ENCODE measurements at places on chromosomes 2 and 18.

DNA sequence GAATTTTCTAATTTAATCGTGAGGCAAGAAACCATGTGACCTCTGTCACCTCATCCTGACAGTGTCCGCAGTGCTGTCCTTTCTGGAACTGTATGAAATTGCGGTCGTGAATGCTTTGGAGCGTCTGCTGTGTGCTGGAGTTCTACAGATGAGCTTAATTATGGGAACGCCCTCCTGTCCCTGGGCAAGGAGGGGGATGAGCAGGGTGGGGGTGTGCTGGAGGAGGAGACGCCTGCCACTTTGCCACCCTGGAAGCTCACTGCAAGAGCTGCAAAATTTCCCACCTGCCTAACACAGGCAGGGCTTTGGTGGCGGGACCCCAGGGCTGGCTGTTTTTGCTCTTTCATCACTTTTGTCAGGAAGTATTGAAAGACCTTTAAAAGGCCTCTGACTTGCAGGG is 6.5 kb downstream of the LPIN1 start:
- H3K27me3 ChIP-seq: no peaks in the 10 kb centered on the region
- H3K4me1 ChIP-seq: peaks cover 18% of the 10 kb centered on the region
- peak overlapping the region; percentile 79 for H3K27ac ChIP-seq
- no peak for DNase-seq
- H3K4me3 ChIP-seq: no peak overlapping the region

DNA sequence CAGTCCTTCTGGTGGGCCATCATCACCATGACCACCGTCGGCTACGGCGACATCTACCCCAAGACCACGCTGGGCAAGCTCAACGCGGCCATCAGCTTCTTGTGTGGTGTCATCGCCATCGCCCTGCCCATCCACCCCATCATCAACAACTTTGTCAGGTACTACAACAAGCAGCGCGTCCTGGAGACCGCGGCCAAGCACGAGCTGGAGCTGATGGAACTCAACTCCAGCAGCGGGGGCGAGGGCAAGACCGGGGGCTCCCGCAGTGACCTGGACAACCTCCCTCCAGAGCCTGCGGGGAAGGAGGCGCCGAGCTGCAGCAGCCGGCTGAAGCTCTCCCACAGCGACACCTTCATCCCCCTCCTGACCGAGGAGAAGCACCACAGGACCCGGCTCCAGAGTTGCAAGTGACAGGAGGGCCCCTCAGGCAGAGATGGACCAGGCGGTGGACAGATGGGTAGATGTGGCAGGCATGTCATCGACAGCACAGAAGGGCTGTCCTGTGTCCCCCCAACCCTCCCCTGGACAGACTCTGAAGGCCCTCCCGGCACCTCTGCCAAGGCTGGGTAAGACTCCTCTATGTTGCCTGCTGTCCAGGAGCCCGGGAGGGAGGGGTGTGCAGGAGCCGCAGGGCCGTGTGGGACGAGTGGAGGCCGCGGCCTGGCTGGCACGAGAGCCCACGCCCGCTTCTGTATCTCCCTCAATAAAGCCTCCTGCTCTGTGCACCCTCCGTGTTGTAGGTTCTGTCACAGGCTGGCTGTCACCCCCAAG is 2.0 kb downstream of the KCNF1 start:
- DNase-seq: no peak
- H3K4me1 ChIP-seq: no peaks in the 10 kb centered on the region
- H3K36me3 ChIP-seq: no peaks in the 10 kb centered on the region

DNA sequence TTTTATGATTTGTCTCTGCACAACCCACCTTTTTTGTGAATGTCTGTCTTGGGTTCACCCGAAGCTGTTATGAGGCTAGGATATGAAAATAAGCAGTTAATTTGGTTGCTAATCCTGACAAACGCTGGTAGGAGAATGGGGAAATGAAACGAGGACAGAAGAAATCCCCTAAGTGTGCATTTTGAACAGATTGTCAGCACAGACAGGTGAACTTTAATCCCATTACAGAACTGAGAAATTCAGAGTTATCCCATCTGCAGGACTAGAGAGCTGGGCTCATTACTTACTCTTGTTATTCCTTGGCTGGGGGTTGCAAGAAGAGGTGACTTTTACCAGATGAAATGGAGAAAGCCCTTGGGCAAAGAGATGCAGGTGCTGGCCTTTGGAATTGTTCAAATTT is 123.3 kb upstream of the NYAP2 start:
- no peak overlapping the region for H3K4me3 ChIP-seq
- no peak for DNase-seq
- H3K4me1 ChIP-seq: no peaks in the 10 kb centered on the region
- no peaks in the 10 kb centered on the region for H3K27me3 ChIP-seq

- peaks cover 3% of the 10 kb centered on the region for H3K4me1 ChIP-seq
- no peak overlapping the region for H3K4me3 ChIP-seq
- H3K36me3 ChIP-seq: no peaks in the 10 kb centered on the region
- no peak overlapping the region for H3K27ac ChIP-seq
- peak; percentile 5 for DNase-seq
Measured at GRCh38 chr2:208713066-208713745, 306.6 kb downstream of the PTH2R start.

DNA sequence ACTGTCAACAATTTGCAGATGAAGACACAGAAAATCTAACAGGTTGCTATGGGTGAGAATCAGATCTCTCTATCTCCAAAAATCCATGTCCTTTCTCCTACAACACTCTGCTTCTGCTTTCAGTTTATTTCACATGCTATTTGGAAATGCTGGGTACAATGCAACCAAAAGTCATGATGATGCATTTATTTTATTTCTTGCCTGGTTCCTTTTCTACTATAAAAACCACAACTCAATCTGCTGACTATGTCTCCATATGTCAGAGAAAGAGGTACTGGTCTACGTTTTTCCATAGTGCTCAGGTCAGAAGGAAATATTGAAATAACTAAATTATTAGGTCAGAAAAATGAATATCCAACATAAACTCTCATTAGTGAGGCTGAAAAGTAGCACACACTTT is 20.5 kb downstream of the RAD51AP2 start:
- H3K4me3 ChIP-seq: no peak overlapping the region
- no peaks in the 10 kb centered on the region for H3K36me3 ChIP-seq
- no peaks in the 10 kb centered on the region for H3K27me3 ChIP-seq
- no peak for DNase-seq

DNA sequence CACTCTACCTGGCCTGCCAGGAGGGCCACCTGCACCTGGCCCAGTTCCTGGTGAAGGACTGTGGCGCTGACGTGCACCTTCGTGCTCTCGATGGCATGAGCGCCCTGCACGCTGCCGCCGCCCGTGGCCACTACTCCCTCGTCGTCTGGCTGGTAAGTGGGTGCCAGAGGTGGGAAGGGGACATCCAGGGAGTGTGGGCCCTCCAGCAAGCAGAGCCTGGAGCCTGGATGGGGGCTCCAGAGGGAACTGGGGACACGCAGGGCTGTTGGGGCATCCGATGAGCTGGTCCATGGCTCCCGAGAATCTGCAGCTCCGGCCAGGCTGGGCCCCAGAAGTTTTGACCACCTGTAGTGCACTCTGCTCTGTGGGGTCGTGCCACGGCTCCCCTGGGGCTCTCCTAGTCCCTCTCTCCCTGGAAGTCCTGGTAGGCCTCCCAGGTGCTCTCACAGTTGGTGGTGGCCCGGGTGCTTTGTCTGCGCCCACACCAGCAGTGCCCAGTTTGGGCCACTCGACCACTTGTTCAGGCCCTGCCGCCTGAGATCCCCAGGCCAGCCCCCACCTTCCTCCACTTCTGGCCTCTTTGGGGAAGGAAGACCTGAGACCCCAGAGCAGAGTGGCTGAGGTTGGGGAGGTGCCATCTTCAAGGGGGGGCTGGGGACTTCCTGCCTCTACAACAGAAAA is 4.7 kb downstream of the ESPNL start:
- H3K4me1 ChIP-seq: no peaks in the 10 kb centered on the region
- H3K27ac ChIP-seq: no peak overlapping the region
- no peak overlapping the region for H3K4me3 ChIP-seq

GRCh38 chr2:176125772-176126054 is 3.2 kb downstream of the HOXD9 start:
- peaks cover 2% of the 10 kb centered on the region for H3K4me1 ChIP-seq
- H3K36me3 ChIP-seq: no peaks in the 10 kb centered on the region
- no peak for DNase-seq
- H3K27me3 ChIP-seq: peaks cover 13% of the 10 kb centered on the region

Data from small intestine (tissue), 16 donors.